ENCODE measurements at places on chromosomes 16 and 17. TPM values are rescaled to one million over a fixed set of nuclear protein-coding genes. Genes with fewer than 3 reads are reported as not detected.

GRCh38 chr16:76199681-76200220 is 77.5 kb upstream of the CNTNAP4 start:
- no peak for DNase-seq

PERCC1 gene
- total RNA-seq = 0.25 TPM

IL17C gene
- not detected for total RNA-seq

DNA sequence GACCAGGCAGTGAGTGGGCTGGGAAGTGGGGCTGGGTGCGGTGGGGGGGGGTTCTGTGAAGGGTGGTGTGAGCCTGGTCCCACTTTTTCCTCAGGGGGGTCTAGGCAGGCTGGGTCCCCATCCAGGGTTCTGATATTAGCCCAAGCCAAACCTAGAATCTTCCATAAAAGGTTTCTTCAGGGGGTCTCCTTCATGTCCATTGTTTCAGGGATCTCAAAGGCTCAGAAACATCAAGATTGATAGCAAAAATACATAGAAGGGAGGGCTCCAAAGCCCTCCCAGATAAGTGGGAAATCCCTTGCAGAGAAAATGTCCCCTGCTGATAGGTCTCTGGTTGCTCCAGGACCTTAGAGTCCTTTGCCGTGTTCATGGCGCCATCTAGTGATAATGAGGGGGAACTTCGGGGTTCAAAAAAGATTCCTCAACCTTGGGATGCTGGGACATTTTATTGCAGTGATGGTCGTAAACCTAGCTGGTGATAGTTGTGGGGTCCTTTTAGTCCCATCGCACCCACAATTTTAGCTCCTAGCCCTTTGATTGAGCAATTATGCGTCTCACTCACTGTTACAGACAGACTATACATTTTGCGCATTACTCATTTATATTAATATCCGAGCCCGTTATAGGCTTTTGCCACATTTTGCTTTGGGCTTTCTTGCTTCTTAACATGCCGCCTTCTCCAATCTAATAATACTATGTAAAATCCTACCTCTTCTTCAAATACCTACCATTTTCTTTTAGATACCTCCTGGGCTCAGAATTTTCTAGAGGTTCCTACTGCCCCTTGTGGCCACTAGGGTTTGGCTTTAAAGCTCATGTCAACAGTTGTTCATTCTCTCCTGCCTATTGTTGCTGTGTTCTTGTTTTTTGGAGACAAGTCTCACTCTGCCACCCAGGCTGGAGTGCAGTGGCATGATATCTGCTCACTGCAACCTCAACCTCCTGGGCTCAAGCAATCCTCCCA is 35.1 kb downstream of the IGF2BP1 start:
- DNase-seq = peak; percentile 47

DNA sequence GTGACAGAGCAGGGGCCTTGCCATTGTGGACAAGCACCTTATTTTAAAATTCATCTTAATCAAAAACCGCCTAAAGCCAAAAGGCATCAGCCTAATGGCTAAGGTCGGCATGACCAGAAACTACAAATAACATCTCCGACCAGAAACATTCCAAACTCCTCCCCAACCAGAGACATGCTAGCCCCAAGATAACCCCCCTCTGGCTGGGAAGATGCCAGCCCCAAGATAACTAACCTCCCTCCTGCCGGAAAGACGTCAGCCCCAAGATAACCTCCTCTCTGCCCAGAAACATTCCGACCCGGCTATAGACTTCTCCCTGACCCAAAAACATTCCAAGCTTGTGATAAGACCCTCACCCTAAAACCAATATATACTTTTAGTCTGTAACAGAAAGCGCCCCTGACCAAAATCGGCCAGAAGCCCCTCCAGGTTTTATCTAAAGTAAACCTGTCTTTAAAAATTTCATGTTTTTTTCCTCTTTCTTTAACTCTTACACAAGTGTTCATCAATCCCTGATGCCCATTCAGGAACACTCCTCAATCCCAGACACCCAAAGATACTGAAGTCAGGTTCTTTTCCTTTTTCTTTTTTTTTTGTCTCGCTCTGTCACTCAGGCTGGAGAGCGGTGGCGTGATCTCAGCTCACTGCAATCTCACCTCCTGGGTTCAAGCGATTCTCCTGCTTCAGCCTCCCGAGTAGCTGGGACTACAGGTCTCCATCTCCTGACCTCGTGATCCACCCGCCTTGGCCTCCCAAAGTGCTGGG is 32.7 kb downstream of the TLE7 start:
- DNase-seq = no peak

DNA sequence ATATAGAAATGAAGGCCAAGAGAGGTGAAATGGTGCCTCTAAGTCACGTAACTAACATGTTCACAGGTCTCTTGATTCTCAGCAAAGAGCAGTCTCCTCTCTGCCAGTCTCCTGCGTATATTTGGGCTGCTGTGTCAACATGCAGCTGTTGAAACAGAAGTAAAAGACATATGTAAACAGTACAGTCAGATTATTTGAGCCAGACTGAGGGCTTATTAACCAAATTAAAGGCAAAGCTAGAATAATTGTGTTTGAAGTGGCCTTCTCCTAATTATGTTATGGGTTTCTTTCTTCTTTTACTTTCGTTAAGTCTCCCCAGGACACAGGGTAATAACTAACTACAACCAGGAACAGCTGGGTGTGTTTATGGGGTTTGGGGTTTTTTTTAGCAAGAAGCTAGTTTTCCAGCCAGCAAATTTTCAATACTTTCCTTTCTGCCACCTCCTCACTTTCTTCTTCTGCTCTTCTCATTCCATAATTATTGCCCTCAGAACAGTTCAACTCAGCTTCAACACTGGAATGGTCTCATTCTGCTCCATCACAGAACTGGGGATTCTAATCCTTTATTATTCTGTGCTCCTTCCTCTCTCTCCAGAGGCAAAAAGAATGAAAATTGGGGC is 18.4 kb downstream of the G6PC1 start:
- DNase-seq = no peak

CMTM3 gene
- 55.1 TPM for total RNA-seq

PRAC1 gene
- total RNA-seq = not detected

DNA sequence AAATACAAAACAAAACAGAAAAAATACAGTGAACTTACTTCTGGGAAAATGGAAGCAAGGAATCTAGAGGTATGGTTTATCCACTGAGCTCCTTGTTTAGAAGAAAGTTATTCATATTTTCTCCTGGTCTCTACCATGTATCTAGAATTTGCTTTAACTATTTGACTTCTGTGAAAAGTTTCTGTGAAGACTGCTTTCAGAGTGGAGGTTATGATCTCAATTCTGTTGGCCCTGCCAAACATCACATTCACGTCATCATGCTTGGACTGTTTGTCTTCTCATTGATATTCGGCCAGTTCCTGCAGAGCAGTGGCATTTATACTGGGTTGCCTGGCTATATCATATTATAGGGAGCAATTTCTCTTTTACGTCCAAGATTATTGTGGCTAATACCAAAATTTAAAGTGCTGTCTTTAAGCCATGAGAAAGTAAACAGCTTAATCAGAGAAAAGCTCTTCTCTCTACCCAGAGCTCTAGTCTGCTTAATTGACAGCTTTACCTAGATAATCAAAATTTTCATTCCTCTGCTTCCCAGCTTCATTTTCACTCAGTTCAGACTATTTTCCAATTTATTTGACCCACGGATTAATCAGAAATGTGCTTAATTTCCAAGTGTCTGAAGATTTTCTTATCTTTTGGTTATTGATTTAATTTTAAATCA is at the start of gene ABCA8:
ABCA8 (minus strand) TSS at position 212 of the 661 bp plus-strand sequence. CDS start 13,358 bp downstream, outside the sequence.
- no peak for DNase-seq

DNA sequence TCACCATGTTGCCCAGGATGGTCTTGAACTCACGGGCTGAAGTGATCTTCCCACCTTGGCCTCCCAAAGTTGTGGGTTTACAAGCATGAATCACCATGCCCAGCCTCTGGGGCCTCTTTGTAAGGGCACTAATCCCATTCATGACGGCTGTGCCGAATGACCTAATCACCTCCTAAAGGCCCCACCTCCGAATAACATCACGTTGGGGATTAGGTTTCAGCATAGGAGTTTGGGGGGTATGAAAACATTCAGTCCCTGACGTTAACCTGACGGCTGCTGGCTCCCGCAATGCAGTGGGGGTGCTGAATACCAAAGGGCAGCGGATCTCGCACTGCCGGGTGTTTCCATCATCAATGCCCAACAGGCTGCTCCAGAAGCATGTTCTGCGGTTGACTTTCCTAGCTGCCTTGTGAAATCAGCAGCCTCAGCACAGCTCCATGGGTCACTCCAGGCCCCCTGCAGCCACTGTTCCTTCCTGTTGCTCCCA is 120.8 kb upstream of the SEC14L1 start:
- DNase-seq = no peak

DNA sequence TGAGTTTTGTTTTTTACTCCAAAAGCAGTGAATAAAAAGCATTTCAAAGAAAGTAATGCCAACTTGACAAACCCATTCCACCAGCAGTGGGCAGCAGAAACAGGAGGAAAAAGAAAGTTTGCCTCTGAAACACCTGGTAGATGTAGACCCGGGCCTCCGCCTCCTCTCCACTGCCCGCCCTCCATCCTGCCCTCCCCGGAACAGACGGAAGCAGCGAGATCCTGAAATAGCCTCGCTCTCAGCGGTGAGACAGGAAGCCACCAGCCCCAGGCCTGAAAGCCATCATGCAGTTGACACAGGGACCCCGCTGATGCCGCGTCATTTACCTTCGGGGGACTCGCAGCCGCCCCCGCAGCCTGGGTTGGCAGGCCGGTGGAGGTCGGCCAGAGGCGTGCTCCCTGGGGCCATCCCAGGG is 67.8 kb downstream of the C16orf78 start:
- DNase-seq = peak; percentile 70

ZNF771 gene
- 5.2 TPM for total RNA-seq

DNA sequence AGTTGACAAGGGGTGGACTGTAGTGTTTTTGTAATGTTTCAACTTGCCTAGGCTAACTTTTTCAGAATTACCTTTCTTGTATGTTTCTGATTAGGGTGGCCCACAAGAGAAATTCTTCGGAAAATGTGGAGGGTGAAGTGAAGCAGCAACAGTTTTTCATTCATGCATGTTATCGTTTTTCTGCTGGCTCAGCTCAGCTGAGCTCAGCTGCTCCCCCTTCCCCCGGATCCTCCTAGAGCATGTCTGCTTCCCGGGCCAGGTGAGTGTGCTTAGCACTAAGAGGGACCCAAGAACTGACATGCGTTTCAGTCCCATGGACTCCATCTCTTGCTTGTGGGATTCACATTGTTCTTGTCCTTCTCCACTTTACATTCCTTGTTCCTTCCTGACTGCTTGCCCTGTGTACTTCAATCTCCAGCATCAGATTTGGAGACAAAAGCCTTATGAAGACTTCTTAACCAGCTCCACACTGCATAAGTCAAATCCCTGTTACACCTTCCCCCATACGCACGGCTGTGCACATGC is 33.6 kb downstream of the SCPEP1 start:
- no peak for DNase-seq

DNA sequence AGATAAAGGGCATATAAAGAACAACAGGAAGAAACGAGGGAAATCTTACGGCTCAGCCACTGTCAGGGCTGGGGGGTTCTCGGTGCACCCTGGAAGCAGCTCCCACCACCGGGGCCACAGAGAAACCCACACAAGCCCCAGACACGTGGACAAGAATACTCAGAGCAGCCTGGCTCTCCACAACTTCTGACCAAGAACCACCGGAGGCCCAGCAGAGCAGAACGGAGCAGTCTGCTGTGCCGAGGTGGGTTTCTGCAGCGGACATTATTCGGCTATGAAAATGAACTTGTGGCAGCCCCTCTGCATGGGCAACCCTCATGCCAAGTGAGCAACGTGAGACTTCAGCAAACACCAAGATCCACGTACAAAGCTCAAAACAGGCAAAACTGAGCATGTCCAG is 6.8 kb downstream of the DNASE1 start:
- no peak for DNase-seq

DNA sequence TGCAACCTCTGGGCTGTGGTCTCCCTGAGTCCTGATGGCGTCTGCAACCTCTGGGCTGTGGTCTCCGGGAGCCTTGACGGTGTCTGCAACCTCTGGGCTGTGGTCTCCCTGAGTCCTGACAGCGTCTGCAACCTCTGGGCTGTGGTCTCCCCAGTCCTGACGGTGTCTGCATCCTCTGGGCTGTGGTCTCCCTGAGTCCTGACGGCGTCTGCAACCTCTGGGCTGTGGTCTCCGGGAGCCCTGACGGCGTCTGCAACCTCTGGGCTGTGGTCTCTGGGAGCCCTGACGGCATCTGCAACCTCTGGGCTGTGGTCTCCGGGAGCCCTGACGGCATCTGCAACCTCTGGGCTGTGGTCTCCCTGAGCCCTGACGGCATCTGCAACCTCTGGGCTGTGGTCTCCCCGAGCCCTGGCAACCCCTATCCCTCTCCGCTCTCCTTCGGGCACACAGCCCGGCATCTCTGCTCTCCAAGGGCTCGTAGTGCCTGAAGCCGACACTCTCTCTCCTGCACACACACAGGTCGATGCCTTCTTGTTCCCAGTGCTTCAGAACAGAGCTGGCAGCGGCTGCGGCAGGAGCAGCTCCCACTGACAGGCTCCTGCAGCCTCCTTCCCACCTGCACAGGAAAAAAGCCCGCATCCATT is 45.6 kb downstream of the METRNL start:
- DNase-seq = no peak

HSD11B2 gene
- total RNA-seq = 3.1 TPM

DNA sequence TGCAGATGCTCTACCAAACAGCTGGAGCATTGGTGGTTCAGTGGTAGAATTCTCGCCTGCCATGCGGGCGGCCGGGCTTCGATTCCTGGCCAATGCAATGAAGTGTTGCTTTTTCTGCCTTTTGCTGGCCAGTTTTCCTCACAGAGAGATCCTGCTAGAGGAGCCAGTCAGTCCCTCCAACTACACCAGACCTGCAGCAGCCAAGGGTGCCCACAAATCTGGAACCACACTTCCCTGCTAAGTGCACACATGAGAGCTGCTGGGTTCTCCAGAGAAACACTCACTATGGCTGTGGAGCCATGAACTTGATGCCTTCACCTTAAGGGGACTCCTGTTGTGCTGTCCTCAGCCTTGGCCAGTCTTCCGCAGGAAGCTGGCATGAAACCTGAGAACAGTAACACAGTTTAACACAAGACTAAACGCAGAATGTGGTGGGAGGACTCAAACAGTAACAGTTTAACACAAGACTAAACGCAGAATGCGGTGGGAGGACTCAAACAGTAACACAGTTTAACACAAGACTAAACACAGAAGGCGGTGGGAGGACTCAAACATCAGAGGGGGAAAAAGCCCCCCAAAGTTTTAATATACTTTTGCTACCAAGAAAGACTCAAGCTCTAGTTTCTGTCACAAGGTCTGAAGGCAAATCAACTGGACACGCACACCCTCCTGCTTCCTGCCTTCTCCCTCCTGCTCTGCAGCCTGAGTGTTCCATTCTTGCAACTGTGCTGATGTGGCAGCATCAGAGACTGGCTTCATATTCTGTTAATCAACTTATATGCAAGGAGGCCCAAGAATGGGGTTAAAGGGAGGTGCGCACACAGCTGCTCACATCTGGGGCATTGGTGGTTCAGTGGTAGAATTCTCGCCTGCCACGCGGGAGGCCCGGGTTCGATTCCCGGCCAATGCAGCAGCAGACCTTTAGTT is 12.0 kb downstream of the VAC14 start:
- no peak for DNase-seq

DNA sequence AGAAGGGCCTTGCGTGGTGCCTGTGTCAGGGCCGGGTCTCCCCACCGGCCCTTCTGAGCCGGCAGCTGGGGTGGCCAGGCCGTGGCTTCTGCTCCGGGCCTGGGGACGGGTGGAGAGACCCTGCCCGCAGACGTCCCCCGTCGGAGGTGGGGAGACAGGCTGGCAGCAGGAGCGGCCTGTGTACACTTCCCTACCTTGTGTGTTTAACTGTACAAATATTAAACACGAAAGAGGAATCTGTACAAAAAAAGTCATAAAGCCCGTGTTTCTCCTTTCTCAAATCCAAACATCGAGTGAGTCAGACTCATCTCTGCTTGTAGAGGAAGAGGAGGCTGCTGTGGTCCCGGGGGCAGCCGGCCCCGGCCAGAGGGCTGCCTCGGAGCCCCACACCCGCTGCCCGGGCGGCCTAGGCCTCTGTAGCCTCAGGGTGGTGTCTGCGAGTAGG is 2.0 kb downstream of the CACNA1H start:
- no peak for DNase-seq
